ENCODE measurements at places on chromosomes 2 and 18.

DNA sequence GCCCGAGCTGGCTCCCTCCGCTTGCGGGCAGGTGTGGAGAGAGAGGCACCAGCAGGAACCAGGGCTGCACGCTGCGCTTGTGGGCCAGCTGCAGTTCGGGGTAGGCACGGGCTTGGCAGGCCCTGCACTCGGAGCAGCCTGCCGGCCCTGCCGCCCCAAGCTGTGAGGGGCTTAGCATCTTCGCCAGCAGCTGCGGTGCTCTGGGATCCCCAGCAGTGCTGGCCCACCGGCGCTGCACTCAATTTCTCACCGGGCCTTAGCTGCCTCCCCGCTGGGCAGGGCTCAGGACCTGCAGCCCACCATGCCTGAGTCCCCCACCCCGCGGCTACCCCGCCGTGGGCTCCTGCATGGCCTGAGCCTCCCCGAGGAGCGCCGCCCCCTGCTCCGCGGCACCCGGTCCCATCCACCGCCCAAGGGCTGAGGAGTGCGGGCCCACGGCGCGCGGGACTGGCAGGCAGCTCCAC lies 434.4 kb upstream of the RGPD4 start:
- DNase-seq: no peak

- no peak for DNase-seq
Measured at GRCh38 chr18:10405816-10406663, 48.4 kb upstream of the APCDD1 start.

- no peak for DNase-seq
Measured at GRCh38 chr18:950882-951495, 46.3 kb downstream of the ADCYAP1 start.

- DNase-seq: no peak
Measured at GRCh38 chr2:19916385-19916950, 14.7 kb upstream of the TTC32 start.

GRCh38 chr2:169513926-169514325 lies 4.4 kb downstream of the KLHL41 start:
- no peak for DNase-seq

- DNase-seq: no peak
Measured at GRCh38 chr18:79608069-79608468, 71.5 kb upstream of the CTDP1 start.

GRCh38 chr2:232871418-232871834 lies 1.4 kb downstream of the SNORC start:
- DNase-seq: no peak

GRCh38 chr2:229993236-229993635 lies 70.9 kb downstream of the FBXO36 start:
- DNase-seq: no peak

DNA sequence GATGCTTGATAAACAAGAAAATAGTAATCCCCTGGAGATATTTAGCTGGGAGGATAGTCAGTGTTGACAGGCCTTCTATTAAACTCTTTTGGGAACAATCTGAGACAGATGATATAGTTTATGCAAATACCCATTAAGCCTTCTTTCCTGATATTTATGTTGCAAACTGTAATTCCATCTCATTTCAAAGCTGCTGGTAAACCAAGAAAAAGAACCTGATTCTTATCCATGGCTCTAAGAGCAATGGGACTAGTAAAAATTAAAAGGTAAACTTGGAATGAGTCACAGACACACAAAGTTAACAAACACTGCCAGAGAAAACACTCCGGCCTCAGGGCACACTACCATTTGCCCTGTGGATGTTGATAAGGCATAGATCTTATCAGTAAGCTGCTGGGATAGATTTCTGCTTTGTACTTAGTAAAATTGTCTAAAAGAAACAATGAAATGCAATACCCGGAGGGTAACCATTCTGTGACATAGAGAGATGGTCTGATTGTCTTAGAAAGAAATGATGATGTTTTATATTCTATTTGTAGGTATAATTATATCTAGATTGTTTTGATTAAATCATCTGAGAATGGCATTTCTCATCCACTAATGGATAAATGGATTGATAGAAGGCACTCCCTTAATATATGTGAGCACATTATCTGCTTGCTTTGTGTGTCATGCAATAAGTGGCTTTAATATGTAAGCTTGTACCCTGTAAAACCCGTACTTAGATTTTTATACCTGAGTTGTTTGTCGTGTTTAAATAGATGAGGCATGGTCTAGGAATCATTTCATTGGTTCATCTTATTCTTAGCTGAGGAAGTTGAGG lies 13.2 kb downstream of the GALR1 start:
- no peak for DNase-seq

GRCh38 chr18:37385846-37386778 lies 179.5 kb downstream of the CELF4 start:
- no peak for DNase-seq

DNA sequence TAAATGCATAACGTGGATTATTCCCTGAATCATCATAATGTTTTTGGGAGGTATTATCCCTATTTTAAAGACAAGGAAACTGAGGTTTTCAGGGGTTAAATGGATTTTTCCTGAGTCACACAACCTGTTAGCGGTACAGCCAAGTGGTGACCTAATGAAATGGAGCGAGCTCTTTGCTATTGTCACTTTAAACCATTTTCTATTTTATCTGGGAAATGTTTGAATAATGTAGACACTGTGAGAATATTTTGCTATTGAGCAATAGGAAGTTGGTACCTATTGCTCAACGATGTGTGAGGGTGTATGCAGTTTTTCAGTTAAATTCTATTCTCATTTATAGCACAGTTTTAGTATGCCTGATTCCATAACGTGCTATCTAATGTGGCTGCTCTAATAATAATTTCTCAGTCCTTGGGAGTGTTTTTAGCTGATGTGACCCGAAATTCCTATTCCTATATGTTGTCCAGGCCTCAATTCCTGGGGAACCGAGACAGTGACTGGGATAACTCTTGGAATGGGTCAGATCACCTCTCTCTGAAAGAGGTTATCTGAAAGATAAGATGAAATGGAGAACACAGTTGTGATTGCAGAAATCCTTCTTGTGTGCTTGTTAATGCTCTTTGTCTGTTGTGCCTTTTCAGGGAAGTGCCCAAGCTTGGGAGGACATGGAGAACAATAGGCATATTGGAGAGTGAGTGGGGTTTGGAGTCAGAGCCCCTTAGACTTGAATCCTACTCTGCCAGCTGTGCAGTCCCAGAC lies 38.4 kb downstream of the ABCB11 start:
- DNase-seq: no peak

DNA sequence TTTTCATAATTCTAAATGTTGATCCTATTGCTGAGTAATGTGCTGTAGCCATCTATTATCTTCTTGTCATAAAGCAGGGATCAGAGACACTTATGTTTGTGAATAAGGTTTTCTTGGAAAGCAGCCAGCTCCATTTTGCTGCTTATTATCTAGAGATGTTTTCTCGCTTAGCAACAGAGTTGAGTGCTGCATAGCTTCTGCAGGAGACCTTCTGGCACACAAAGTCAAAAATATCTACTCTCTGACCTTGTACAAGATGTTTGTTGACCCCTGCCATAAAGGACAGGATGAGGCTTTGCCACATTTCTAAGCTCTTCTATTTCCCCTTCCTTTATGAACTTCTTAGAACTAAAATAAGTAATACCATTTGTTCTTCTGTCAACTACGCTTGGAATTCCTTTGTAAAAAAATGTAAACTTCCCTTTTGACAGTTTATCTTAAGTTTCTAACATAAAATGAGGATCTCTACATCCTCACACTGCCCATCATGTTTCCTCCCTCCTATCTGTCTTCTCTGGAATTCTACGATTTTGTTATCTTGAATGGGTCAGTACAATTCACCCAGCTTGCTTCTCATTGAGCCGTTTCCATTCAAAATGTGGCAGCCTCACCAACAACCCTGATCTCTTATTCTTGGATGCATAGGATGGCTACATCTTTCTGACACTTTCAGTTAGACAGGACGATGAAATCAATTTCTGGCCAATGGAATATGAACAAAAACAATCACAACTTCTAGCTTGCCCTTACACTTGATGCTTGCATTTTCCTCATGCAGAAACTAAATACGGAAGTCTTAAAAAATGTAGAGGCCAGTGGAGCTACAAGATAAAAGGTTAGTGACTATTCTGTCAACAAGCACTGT lies 1377.0 kb downstream of the SUCLG1 start:
- DNase-seq: no peak

- no peak for DNase-seq
Measured at GRCh38 chr2:99032001-99032400, 96.0 kb upstream of the CRACDL start.

GRCh38 chr18:79912994-79913831 lies 38.2 kb downstream of the SLC66A2 start:
- DNase-seq: no peak

GRCh38 chr2:173394091-173394974 lies 39.7 kb downstream of the CDCA7 start:
- DNase-seq: no peak

- no peak for DNase-seq
Measured at GRCh38 chr2:84801811-84802210, 79.1 kb downstream of the TRABD2A start.

DNA sequence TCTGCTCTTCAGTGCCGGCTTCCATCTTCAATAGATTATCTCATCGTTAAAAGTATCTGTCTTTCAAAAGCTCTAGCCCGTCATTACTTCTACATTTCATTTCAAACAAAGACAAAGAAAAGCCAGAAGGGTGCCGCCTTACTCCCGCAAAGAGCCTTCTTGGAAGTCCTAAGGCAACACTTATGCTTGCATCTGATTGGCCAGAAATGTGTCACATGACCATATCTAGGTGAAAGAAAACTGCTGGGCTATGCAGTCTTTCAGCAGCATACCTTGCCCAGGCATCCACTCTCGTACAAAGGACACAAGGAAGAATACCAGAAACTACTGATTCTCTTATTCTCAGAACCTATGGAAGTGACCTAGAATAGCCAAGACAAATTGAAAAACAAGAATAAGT lies 217.1 kb upstream of the SLC35G4 start:
- DNase-seq: no peak

GRCh38 chr18:74876630-74877243 lies 279.1 kb downstream of the ZNF407 start:
- no peak for DNase-seq

Measured in activated effector memory CD4-positive, alpha-beta T cell treated with Interleukin-2 at 50 U/mL for 16 hours (primary cell).